HT1080 (cell line): ENCODE measurements at places on chromosomes 5 and 9. TPM values are rescaled to one million over a fixed set of nuclear protein-coding genes. Genes with fewer than 3 reads are reported as not detected.

- peak; percentile 16 for DNase-seq
These were observed 30.9 kb upstream of the SLC46A2 start for GRCh38 chr9:112921549-112921948.

- DNase-seq: no peak
These were observed 8.1 kb downstream of the BRD8 start for GRCh38 chr5:138170299-138170698.

The DOCK2 gene
- 2.1 and 2.9 TPM in 2 replicates for total RNA-seq

- peak; percentile 77 for DNase-seq
These were observed 13.3 kb downstream of the CAPSL start for GRCh38 chr5:35924950-35925722.

GRCh38 chr9:110069326-110070248, 138.4 kb downstream of the C9orf152 start:
- peak; percentile 97 for DNase-seq

- DNase-seq: peak; percentile 80
These were observed 18.1 kb downstream of the GSN start for GRCh38 chr9:121285835-121286687.

The FYB1 gene
- not detected in 2 replicates for total RNA-seq

DNA sequence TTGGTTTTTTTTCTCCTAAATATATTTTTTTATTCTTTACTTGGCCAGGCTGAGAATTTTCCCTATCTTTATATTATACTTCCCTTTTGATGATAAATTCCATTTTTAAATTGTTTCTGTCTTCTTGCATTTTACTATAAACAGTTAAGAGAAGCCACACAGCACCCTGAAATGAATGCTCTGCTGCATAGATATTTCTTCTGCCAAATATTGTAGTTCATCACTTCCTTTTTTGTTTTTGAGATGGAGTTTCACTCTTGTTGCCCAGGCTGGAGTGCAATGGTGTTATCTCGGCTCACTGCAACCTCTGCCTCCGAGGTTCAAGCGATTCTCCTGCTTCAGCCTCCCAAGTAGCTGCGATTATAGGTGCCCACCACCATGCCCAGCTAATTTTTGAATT, 8.5 kb upstream of the INIP start:
- no peak for DNase-seq

- no peak for DNase-seq
These were observed 87.4 kb downstream of the TEK start for GRCh38 chr9:27196383-27196782.

GRCh38 chr9:133910855-133911514, 81.1 kb downstream of the VAV2 start:
- DNase-seq: no peak

The DNAI1 gene
- total RNA-seq: not detected in 2 replicates

DNA sequence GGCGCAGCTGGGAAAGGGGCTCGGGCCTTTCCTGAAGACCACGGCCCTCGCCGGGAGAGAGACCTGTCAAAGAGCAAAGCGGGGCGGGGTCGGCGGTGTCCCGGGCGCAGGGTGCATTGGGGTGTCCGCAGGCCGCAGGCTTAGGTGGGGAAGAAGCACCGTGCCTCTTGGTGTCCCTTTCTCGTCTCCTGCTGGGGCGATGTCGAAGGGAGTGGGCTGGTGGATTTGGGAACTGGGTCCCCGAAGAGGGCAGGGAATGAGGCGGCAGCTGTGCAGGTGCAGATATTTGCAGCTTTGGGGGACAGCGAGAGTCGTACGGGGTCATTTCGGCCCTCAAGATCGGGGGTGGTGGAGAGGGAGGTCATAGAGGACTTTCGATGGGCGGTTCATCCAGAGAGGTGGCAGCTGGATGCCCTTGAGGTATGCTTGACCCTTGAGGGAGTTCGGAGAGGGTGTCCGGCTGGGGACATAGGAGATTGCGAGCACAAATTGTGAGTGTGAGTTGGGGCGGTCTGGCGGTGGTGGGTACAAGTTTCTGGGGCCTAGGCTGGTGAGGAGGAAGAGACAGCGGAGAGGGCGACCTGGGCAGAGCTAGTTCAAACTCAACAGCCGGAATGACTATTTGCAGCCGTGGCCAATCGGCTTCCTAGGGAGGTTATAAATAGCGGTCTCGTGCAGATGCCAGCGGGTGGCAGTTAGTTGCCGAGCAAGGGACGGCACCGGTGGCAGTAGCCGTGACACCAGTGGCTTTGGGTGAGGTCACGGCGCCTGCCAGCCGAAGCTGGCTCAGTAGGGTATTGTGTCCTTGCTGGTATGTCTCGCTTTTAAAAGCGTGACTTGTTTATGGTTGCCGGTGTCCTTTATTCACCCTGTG, 601 bp downstream of the NNT start:
- peak; percentile 4 for DNase-seq

The OSMR gene
- total RNA-seq: 21.9 and 31.2 TPM in 2 replicates

- DNase-seq: peak; percentile 11
These were observed at the start of gene FRMPD1 for GRCh38 chr9:37650873-37651768. TSS of gene FRMPD1 (plus strand) at chr9:37650954. CDS start at chr9:37692642, 41,688 bp downstream.

- DNase-seq: no peak
These were observed 17.6 kb downstream of the MEGF9 start for GRCh38 chr9:120696551-120697230.

- peak; percentile 75 for DNase-seq
These were observed 23.5 kb upstream of the SNX2 start for GRCh38 chr5:122751293-122751782.

The LARP1 gene
- total RNA-seq: 60.2 and 79.1 TPM in 2 replicates
